ENCODE measurements at places on chromosomes 5 and 9. TPM values are rescaled to one million over a fixed set of nuclear protein-coding genes. Genes with fewer than 3 reads are reported as not detected.

DNA sequence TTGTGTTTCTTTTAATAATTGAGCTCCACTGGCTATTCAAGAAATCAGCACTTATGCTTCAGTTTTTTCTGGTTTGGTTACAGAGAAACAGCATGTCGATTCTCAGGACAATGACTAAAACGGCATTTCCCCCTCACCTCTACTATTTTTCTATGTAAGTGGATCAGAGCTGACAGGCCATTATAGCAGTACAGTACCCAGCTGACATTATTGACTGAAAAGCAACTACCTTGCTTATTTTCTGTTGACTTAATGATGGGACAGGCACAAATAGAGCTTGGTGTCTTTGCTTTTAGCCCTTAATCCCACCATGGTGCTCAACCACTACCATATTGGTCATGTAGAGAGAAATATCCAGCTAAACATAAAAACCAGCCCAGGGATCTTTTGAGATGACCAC, 35.4 kb upstream of the CCNG1 start:
- no peak for DNase-seq

DNA sequence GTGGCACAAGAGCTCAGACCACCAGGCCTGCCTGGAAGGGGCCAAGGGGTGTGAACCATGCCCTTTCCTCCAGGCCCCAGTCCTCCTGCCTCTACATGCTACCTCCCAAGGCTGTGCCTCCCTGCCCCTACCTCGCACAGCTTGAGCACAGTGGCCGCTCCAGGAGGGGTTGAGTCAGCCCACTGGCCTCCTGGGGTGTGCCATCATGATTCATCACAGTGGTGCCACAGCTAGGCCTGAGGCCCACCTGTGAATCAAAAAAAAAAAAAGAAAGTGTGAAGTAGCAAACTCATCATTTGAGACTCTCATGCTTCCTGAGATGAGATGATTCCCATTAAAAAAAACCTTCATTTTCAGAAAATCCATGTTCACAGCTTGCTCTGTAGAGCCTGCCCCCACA, 240.5 kb downstream of the HSPA4 start:
- DNase-seq: no peak

DNA sequence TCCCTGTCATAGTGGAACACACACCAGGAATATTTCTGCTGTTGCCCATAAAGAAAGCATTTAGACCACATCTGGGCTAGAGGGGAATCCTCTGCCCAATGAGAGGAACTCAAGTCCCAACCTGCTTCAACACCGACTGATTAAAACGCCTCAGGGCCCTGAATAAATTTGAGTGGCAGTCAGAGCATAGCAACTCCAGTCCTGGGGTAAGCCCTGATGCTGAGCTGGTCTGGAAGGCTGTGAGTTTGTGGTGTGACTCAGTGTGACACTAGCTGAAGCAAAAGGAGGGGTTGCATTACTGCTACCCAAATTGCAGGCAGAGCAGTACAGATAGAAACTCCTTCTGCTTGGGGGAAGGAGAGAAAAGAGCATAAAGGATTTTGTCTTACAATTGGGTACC, 148.3 kb downstream of the PRDM9 start:
- no peak for DNase-seq

- DNase-seq: no peak
These were observed 114.9 kb upstream of the PRLR start for GRCh38 chr5:35345222-35345621.

DNA sequence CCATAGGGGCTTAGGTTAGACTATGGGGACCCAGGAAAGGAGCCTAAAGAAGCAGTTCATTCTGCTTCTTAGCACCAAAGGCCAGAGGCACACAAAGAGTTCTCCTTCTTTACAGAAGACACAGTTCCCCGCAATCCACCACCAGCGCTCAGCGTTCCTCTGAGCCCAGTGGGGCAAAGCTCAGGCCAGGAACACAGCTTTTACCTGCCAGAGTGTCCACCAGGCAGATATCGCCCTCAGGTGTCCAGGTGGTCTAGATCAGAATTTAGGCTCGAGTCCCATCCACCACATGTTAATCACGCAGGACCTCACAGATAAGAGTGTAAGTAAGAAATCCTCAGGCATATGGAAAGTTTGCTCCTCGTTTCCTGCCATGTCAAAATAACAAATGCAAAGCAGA, 53.0 kb downstream of the UBE2QL1 start:
- DNase-seq: peak; percentile 24

DNA sequence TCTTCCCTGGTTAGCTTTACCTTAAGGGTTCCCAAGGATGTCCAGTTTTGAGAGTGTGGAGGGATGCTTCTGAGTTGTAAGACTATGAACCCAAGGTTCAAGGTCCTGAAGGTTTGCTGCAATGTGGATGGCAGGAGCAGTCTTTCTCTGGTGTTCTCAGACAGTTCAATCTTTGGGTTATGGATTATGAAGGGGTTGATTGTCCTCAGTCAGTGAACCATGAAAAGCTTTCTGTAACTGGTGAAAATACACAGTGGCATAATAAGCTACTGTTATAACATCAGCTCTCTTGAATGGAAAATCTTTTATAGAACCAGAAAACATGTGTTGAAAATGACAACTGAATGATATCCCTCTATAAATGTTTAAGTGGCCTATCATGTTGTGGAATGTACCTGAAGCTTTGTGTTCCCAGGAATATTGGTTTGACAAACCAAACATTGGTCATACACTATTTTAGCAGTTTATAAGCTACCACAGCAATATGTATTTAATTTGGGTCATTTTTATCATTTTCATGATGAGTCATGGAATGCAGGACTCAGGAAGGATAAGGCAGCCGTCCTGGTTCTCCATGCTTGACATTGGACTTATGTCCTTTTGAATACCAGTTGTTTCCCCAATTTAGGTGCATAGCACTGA, 1041.8 kb upstream of the ARRDC3 start:
- DNase-seq: no peak

- DNase-seq: no peak
These were observed 4.5 kb downstream of the EBF1 start for GRCh38 chr5:159095151-159095721.

DNA sequence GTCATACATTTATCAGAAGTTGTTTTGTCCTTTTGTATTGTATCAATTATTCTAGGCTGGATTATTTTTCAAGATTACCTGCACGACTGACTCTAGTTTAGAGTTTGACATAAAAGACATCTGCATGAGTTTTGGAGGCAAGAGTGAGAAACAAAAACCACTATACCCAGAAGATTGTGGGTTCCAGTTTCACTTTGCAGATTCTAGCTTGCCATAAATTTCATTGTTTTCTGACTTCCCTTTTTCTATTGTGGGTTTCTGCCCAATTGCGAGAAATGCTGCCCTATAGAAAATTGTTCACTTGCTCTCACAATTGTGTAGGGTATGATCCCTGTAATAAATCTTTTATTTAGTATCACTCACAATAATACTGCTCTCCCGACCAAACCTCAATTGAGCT, 1043.4 kb upstream of the CDH10 start:
- DNase-seq: no peak

DNA sequence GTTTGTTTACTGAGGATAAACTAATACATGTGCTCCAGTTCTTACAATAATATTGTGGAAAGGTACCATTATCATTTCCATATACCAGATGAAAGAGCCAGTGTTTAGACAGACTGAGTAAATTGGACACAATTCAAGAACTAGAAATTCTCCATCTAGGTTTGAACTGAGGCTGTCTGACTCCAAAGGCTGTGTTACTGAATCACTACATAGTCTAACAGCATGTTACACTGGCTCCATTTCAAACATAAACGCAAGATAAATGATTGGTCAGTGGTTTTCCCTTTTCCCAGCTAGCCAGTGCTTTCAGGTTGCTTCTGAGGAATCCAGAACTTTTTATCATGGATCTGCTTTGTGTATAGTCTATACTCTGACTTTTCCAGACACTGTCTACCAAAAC, 8.1 kb downstream of the SPDL1 start:
- DNase-seq: no peak

DNA sequence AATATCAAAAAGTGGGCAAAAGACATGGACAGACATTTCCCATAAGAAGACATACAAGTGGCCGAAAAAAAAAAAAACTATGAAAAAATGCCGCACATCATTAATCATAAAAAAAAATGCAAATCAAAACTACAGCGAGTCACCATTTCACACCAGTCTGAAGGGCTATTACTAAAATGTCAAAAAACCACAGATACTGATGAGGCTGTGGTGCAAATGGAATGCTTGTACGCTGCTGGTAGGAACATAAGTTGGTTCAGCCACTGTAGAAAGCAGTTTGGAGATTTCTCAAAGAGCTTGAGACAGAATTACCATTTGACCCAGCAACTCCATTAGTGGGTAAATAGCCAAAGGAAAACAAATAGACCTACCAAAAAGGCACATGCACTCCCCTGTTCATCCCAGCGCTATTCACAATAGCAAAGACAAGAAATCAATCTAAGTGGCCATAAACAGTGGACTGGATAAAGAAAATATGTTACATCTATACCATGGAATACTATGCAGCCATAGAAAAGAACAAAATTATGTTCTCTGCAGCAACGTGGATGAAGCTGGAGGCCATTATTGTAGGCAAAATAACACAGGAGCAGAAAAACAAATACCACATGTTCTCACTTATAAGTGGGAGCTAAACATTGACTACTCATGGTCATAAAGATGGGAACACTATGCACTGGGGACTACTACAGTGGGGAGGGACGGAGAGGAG, 110.6 kb upstream of the BOD1 start:
- DNase-seq: no peak

DNA sequence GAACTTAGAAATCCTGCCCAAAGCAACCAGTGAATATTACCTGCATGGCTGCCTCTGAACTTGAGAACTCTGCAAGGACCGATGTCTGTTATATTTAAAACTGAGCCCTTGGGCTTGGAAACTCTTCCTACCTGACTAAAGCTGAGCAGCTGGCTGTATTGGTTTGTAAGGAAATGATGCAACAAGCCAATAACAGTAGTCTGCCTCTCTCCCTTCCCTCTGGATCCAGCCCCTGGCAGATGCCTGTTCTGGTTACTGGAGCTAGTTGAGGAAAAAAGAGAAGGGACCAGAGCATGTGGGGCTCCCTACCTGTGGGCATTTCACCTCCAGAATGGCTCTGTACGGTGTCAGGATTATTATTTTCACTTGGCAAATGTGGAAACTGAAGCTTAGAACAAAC, 34.7 kb downstream of the SH3RF2 start:
- no peak for DNase-seq

DNA sequence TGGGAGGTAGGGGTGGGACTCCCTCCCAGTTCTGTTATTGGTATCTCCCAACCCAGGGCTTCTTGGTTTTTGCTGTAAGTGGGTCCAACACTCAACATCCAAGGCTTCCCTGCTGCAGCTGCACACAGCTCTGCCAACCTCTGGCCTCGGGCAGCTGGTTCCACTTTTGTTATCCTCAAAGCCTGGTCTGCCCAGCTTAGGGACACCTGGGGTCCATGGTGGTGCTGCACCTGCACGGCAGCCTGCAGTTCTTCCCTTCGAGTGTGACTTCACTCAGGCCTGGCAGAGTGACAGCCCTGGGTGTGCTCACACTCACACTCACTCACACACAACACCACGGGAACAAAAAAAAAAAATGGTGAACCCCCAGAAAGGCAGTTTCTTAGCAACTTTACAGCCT, 15.3 kb upstream of the SAP30L start:
- DNase-seq: no peak

GRCh38 chr9:134181648-134182034, 17.3 kb upstream of the RNU6ATAC start:
- DNase-seq: peak; percentile 51

- no peak for DNase-seq
These were observed 49.5 kb downstream of the C5orf22 start for GRCh38 chr5:31581498-31582099.

- DNase-seq: no peak
These were observed 53.0 kb downstream of the ZNF622 start for GRCh38 chr5:16412556-16412955.

GRCh38 chr5:115431116-115431515, 113.5 kb downstream of the FEM1C start:
- DNase-seq: no peak

GRCh38 chr9:21029661-21030060, 1.8 kb downstream of the HACD4 start:
- no peak for DNase-seq

The ALDOB gene
- not detected for total RNA-seq

The FAM163B gene
- 0.83 TPM for total RNA-seq

The JAKMIP2 gene
- total RNA-seq: 2.5 TPM

The MYORG gene
- 23.5 TPM for total RNA-seq
